PC-3 (cell line): ENCODE measurements at places on chromosomes 12 and 14.

GRCh38 chr12:32549675-32550079, 129.4 kb upstream of the DNM1L start:
- DNase-seq = no peak

DNA sequence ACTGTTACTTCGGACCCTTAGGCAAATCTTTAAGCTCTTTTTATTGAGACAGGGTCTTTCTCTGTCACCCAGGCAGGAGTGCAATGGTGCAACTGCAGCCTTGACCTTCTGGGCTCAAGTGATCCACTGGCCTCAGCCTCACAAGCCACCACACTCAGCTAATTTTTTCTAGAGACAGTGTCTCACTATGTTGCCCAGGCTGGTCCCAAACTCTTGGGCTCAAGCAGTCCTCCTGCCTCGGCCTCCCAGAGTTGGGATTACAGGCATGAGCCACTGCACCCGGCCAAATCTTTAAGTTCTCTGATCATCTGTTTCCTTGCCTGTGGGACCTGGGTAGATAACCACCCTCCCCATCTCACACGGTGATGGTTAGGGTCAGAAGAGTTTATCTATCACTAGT, 2.3 kb upstream of the GPX2 start:
- DNase-seq = no peak

DNA sequence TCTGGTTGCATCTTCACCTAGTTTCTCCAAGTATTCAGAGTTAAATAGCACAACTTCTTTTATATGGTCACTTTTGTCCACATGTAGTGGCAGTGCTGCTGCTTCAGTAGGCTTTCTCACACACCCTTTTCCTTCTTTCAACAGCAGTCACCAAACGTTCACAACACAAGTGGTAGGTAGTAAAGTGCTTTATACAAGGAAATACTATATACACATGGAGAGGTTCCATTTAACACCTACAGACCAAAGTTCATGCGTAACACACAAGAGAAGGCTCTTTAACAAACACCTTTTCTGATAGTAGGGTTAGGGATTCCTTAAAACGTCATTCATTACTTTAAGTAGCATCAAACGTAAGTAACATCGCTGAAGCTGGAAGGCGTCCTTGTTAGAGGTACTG, 107.1 kb upstream of the USP44 start:
- DNase-seq = no peak

- DNase-seq = no peak
Observed at GRCh38 chr14:92544051-92544720, 30.6 kb downstream of the RIN3 start.

- DNase-seq = peak; percentile 77
Observed at GRCh38 chr12:50196537-50196936, 29.4 kb upstream of the CERS5 start.

- peak; percentile 84 for DNase-seq
Observed at GRCh38 chr12:111578276-111578970, 20.7 kb downstream of the ATXN2 start.

DNA sequence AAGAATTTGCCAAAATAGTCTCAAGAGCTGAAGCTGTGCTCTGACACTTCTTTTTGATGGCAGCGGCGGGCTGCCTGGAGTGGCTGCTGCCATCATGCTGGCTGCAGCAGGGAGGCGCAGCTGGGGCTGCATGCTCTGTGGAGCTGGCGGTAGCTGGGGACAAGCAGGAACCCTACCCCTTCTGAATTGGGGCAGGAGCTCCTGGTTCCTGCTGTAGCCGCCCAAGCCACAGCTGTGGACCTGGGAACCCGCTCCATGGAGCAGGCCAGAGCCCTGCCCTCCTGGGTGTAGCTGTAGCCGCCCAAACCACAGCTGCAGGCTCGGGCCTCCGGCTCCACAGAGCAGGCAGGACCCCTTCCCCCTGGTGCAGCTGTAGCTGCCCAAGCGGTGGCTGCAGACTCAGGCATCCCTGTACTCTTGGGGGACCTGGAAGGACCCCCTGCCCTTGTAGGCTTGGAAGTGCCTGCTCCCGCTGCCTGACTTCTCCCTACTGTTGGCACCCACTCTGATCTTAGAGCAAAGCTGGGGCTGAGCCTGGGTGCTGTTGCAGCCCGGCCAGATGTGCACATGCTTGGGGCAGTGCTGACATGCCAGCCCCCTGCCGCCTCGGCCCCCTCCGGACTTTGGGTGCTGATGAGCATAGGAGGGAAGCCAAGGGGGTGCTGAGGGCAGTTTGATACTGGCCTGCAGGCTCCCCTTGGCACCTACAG, 33.3 kb downstream of the APAF1 start:
- no peak for DNase-seq

DNA sequence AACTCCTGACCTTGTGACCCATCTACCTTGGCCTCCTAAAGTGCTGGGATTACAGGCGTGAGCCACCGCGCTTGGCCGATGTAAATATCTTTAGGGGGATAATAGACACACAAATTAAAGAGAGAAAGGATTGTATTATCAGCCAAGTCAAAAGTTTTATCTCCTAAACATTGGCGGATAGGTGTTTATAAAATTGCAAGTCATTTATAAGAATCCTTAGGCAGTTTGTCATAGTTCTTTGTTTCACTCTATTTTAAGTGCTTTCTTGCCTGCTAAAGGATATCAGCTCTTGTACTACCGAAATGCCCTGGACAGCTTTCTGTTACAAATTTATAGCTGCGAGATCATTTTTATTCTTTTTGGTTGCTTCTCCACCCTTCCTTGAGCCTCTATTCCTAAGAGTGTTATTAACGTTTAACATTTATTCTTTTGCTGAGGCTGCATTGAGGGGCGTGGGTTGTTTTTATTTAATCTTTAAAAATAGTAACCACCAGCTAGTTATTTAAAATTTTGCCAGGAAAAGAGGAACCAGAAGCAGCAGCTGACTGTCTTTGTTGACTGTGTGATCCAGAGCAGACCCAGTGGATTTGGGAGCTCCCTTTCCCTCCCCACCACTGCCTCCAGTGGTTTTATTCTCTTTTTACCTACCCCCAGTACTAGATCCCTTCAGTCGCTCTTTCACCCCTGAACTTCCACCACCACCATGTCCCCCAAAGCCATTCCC, 106.4 kb downstream of the DIP2B start:
- DNase-seq = no peak
